Posterior cingulate gyrus (tissue), 11 donors: ENCODE measurements at places on chromosomes 3 and 15.

- no peak for DNase-seq
Measured at GRCh38 chr3:83500422-83500821, 1458.4 kb upstream of the CADM2 start.

GRCh38 chr3:176395240-176395639 is 802.0 kb downstream of the TBL1XR1 start:
- no peak for DNase-seq

- no peak for DNase-seq
Measured at GRCh38 chr3:169384573-169384972, 278.9 kb downstream of the MECOM start.

DNA sequence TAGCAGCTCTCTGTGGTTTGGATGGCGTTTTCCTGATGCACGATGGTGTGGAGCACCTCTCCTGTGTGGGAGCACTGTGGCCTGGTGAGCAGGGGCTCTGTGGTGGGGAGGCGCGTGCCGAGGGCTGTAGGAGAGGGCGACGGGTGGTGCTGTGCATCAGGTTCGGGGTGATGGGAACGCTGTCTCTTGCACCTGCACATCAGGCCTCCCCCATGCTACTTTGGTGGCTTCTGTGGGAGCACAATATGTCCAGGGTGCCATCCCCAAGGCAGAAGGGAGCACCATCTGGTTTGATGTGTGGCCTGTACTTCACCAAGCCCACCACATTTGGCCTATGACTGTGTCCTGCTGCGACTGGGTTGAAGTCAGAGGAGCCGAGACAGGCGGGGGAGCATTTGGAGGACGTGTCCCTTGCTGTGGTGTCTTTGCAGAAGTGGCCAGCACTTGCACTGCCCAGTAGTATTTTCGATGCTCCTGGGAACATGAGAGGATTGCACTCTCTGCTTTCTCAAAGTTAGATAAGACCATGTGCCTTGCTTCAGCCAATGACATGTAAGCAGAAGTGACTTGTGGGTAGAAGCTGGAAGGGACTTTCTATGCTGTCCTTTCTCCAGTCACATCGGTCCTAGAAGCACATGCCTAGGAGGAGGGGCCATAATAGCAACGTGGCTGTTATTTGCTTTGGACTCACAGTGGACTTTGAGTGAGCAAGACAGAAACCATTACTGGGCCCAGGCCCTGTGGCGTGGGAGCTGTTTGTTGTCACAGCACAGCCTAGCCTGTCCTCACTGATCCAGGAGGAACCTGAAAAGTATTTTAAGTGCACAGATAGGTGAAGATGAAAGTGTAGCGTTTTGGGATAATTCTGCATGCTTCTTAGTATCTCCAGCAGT is 72.1 kb downstream of the APBA2 start:
- no peak for DNase-seq

DNA sequence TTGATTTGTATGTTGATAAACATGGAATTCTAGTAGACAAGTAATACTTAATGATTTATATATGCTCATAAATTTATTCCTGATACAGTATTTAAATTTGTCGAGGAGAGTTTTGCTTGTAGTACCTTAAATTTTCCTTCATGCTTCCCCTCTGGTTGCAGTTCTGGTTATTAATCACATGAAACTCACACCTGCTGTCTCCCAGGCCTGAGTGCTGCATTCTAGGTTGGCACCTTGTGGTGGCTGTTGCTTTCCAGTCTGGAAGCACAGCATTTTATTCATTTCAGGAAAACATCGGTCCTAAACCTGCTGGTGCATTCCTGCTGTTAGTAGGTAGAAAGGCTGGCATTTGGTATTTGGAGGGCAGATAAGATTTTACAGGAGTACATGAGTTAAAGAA is 44.9 kb downstream of the ATP1B3 start:
- DNase-seq, result no peak

- no peak for DNase-seq
Measured at GRCh38 chr15:81282606-81282895, 41.4 kb downstream of the STARD5 start.

- DNase-seq, result no peak
Measured at GRCh38 chr3:41989518-41989917, 27.6 kb upstream of the ULK4 start.

DNA sequence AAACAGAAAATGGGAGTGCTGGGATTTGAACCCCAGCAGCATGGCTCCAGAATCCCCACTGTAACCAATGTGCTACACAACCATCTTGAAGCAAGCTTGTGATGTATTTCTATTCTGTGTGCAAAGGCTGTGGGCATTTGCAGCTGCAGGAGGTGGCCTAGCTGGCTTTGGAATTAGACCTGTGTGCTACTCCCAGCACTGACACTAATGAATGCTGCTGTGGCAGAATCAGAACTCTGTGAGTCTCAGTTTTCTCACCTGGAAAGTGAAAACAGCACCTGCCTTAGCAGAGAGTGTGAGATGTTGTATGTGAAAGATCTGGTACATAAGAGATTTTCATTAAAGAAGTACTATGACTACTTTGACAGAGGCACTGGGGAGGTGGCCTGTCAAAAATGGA is 21.5 kb upstream of the SMAD6 start:
- DNase-seq, result no peak

- no peak for DNase-seq
Measured at GRCh38 chr3:151008699-151009098, 36.2 kb upstream of the CLRN1 start.

GRCh38 chr3:177590826-177591225 is 393.5 kb upstream of the TBL1XR1 start:
- no peak for DNase-seq

DNA sequence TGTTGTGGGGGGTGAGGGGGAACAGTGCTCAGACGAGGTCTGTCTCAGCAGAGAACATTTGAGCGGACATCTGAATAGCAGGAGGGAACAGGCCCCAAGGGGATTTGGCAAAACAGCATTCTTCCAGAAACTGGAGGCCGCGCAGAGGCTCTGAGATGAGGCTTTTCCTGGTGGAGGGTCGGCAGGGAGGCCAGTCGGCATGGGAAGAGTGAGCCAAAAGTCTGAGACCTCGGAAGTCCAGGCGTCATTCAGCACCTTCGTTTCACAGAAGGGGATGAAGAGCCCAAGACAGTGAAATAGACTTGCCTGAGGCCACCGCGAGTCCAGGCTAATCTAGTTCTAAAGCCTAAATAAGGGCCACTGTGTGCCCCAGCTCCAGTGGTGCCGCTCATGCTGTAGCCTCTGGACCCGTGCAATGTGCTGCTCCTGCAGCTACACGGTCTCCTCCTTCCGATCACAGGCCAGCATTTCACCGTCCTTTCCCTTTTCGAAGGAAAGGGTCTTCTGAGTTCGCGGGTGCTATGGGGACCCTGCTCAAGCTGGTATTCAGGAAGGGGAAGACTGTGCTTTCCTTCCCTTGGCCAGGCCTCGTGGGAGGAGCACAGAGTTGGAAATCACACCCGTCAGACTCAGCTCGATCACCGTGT is 24.4 kb downstream of the LSM3 start:
- no peak for DNase-seq

DNA sequence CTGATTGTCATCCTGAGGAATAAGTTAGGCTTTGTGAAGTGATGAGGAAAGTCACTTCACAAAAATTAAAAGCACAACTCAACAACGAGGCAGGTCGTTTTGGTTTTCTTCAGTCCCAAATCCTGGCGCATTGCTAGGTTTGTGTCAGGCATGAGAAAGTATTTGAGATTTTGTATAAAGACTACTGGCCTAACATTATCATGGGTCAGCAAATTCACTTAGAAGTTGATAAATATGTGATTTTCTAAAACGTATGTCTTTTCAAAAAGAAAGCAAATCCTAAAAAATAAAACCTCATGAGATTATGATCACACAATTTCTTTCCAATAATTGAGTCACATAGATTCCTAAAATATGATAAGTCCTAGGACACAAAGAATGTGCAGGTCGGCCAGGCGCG is 395.8 kb upstream of the RORA start:
- DNase-seq, result no peak

GRCh38 chr15:25946241-25946805 is 83.2 kb upstream of the ATP10A start:
- DNase-seq, result no peak

GRCh38 chr3:154690413-154690812 is 260.4 kb upstream of the GPR149 start:
- no peak for DNase-seq

- DNase-seq, result no peak
Measured at GRCh38 chr15:44801364-44801763, 65.0 kb downstream of the TRIM69 start.

DNA sequence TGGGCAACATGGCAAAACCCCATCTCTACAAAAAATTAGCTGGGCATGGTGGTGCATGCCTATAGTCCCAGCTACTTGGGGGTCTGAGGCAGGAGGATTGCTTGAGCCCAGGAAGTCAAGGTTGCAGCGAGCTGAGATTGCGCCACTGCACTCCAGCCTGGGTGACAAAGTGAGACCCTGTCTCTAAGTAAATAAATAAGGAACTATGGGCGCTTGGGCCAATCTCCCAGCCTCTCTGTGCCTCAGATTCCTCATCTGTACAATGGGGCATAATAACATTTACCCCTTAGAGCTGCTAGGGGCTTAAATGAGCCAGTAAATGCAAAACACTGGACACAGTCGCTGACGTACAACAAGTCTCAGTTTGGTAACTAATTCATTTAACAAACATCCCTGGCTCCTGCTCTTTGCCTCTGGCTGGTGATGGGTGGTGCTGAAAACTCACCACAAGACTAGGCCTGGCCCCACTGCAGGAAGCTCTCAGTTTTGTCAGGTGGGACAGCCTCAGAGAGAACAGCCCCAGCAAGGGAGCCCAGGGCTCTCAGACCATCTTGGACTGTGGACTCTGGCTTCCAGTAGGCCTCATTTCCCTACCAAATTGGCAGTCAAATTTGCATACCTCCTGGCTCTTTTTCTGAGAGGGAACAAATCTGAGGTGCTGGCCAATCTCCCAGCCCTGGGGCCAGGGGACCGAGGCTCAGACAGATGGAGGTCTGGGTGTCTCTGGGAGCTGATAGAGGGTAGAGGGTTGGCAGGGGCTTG is 6.4 kb upstream of the TBC1D2B start:
- DNase-seq, result peak; percentile 34

DNA sequence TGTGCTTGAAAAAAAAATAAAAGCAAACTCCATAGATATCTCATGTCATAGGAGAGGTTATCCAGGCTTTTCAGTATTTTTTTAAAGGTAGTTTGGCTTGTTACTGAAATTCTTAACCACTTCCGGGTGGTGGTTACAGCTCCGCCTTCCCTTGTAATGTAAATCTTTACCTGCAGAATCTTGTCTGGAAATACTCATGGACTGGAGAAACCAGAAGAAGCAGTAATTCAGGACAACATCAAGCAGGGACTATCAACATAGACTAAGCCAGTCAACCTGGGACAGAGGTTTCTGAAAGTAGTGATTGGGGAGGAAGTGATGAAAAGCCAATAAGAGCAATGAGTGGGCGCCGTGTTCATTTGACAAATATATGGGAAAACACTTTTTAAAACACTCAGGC is 78.9 kb upstream of the SKOR1 start:
- DNase-seq, result no peak

- no peak for DNase-seq
Measured at GRCh38 chr3:16533928-16534574, 20.6 kb upstream of the RFTN1 start.

DNA sequence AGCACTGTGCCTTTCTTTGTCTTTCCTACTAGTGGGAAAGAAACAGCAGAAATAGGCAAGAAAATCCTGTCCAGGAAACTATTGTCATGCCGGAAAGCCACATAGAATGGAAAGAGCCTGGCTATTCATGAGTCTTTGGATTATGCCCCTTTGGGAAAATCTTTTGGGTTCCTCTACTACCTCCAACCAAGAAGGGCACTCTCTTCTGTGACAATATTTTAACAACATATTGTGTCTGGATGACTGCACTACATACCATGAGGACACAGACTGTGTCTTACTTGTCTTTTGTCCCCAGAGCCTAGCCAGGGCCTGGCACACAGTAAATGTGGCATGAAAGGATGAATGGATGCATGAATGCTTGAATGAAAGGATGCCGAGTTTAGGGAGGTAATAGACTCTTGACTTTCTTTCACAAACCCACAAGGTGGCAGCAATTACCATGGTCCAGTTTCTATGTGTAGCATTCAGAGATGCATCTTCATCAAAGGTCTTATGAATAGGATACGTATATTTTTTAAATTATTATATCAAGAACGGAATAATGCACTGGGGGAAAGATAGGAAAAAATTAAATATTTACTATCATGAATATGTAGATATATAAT is 30.3 kb downstream of the ARL14 start:
- no peak for DNase-seq

DNA sequence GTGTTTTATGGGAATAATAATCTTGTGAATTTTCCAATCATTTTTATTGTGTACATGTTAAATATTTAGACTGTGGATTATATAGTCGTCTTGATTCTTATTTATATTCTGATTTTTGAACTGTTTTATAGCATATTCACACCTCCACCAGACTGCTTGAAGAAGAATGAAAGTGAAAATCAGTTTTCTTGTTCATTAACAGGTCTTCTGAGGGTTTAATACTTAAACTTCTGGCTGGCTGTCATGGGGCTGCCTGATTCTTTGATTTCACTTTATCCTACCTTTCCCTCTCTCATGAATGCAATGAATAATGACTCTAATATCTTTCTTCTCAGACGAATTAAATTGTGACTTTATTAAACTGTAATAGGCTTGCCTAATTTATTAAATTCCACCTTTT is 56.2 kb downstream of the ATP2C1 start:
- DNase-seq, result no peak

GRCh38 chr3:147640781-147641180 is 231.6 kb downstream of the ZIC1 start:
- DNase-seq, result no peak

DNA sequence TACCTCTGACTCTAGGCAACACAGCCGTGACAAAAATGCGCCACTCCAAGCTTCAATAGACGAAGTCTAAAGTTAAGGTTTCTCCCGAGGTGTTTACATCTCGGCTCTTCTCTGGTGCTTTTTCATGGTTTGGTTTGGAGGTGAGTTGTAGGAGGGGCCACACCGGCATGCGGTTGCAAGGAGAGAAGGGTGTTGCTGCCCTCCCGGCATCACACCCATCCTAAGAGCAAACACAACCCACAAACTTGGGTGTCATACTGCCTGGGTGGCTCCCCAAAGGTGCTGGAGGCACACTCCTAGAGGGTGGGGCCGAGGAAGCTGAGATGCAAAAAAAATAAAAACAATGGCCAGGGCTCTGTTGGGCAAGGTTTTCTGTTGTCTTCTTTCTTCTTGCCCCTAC is 225.2 kb upstream of the ICE2 start:
- no peak for DNase-seq

- DNase-seq, result no peak
Measured at GRCh38 chr3:71218508-71218907, 365.0 kb downstream of the FOXP1 start.

- no peak for DNase-seq
Measured at GRCh38 chr3:100252001-100252400, 8.8 kb upstream of the TBC1D23 start.

GRCh38 chr15:44289259-44289790 is 806 bp downstream of the GOLM2 start:
- DNase-seq, result no peak

GRCh38 chr3:111302063-111302462 is 230.4 kb downstream of the NECTIN3 start:
- no peak for DNase-seq

DNA sequence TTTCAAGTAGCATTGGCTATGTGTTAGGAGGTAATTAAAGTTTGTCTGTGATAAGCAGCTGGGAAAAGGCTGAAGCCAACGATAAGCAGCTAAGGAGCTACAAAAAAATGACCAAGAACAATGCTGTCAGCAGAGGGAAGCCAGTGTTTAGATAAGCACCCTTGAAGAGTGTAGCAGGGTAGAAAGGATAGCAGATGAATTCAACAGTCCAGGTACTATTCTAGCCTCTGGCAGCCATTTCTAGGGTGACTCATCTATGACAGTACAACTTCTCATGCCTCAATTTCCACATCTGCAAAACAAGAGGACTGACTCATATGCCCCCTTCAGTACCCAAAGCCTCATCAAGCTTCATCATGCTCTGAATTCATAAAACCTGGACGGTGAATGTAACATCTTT is 617.6 kb upstream of the UBE2E2 start:
- DNase-seq, result no peak
